ENCODE measurements at places on chromosomes 2 and 18.

DNA sequence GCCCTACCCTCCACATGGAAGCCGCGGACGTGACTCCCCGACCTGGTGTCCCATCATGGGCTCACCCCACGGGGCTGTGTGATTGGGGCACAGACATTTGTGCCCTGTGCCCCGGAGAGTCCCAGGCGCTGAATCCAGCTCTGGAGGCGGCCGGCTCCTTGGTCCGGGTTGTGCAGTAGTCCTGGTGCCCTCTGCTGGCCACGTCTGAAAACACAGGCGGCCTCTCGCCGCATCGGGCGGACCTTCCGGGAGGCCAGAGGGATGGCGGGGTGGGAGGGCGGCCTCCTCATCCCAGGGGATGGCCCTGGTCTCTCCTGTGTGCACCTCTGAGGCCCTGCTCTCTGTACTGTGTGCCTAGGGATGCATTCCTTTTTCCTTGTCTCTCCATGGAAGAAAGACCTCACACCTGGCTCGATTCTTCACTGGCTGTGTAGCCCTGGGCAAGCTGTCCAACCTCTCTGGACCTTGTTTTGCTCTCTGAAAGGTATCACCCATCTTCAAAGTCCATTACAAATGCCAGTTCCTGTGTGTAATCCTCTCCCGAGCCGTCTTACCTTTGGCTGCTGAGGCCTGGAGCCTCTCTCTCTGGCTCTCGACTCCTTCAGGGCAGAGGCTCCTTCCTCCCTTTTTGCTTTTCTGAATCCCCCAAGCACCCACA lies 27.6 kb downstream of the CELF4 start:
- no peak for DNase-seq

DNA sequence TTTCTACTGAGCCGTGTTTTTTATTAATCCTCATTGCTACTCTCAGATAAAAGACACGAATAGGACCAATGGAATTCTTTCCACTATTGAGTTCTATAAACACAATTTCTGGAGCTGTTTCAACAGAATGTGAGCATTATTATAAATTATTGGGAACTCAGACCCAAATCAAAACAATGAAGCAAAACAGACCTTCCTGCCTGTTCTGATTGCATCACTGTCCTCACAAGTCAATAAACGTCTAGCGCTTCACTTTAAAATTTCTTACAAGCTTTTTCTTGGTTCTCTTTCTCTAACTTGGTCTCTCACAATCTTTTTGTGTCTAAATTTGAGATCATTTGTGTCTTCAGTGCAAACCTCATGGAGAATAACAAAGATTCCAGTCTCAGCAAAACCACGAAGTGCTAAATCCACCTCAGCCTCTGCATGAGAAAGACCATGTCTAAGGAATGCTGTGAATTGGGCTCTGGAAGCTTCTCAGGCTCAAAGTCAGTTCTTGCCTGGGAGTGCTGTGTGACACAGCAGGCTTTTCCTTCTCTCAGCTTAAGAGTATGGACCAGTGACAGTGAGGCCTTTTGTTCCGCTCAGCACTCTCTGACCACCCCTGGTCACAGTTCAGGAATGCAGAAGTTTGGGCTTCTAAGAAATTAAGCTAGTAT lies 22.8 kb downstream of the ARHGAP28 start:
- no peak for DNase-seq

GRCh38 chr2:207993151-207993763 lies 32.1 kb downstream of the PLEKHM3 start:
- DNase-seq = no peak

GRCh38 chr2:209688385-209688784 lies 83.2 kb upstream of the UNC80 start:
- no peak for DNase-seq

DNA sequence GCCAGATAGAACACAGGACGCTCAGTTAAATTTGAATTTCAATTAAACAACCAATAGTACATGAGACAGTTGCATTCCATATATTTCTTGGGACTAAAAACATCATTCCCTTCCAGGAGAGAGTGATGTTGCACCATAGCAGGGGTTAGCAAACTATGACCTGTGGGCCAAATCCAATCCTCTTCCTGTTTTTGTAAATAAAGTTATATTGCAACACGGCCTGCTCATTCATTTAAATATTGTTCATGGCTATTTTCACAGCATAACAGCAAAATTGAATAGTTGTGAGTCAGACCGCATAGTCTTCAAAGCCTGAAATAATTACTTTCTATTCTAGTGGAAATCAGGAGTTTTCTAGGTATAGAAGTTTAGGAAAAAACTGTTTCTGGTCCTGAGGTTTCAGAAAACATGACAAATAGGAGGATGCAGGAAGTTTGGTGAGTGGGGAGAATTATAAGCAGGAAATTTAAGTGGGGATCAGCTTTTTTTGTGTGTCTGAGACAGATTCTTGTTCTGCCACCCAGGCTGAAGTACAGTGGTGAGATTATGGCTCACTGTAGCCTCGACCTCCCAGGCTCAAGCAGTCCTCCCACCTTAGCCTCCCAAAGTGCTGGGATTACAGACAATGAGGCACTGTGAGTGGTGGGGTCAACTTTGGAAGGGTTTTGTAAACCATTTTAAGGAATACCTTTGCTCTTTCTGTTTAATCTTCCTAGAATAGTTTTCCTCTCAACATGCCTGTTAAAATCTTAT lies 131.5 kb downstream of the SOCS6 start:
- DNase-seq = no peak

DNA sequence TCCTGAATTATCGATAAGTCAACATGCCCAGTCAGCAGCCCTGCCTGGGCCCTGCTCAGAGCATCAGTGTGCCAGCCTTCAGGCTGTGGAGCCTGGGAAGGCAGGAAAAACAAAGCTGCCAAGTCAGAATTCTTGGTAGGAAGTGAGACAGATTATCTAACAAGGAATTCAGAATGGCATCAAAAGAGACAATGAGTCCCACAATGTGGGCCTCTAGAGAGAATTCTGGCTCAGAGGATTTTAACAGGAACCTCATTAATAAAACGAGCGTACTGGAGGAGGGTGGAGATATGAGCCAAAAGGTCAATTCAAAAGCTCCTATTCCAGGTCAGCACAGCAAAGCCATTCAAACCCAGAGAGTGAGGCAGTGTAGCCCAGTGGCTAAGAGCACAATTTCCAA lies 327.6 kb upstream of the MMADHC start:
- DNase-seq = no peak

DNA sequence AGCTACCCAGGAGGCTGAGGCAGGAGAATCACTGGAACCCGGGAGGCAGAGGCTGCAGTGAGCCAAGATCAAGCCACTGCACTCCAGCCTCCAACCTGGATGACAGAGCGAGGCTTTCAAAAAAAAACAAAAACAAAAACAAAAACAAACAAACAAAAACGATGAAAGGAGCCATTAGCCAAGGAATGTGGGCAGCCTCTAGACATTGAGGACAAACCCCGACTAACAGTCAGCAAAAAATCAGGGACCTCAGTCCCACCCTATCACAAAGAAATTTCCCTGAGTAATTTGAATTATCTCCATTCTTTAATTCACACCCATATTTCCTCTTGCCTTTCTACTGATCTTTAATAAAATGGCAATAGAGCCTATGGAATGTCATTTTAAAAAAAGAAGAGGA lies 75.8 kb downstream of the MBD2 start:
- no peak for DNase-seq

DNA sequence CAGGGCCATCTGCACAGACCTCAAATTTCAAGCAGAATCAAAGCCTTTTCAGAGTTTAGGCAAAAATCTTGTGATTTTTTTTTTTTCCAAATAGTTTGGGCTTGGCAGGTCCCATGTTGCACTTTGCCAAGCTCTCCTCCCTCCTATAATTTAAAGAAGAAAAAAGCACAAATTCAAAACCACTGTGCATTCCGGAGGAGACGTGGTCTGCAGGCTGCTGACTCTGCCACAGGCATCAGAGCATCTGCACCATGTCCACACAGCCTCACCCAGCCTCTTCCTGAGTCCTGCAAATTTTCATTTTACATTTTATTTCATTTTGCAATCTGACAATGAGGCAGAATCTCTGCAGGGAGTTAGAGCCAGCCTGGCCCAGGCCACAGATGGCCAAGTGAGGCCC lies 15.7 kb upstream of the GPC1 start:
- no peak for DNase-seq

DNA sequence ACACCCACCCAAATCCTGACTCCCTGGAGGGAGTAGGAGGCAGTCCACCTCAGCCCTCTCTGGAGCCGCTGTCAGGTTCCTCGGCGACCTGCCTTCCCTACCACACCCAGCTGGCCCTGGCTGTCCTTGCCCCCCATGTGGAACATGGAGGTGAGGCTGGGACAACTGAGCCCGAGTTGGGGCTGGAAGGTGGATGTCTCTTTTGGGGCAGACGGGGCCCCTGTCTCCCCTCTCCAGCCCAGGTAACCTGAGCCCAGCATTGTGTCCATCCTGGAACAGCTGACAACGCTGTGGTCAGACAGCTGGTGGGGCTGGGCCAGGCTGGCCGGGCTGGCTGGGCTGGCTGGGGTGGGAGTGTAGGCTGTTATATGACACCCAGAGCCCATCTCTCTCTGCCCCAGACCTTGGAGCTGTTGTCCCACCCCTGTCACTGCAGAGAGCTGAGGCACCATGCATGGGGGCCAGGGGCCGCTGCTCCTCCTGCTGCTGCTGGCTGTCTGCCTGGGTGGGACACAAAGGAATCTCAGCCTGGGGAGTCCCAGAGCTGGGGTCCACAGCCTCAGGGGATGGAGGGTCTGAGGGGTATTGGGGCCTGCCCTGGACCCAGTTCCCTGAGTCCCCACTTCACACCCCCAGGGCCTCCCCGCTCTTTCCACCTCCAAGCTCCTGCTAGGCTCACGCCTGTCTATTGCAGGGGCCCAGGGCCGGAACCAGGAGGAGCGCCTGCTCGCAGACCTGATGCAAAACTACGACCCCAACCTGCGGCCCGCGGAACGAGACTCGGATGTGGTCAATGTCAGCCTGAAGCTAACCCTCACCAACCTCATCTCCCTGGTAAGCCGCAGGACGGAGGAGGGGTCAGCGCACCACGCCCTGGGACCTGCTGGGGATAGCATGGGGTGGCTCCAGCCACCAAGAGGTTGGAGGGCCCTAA lies at the start of gene CHRNG:
Gene CHRNG (plus strand): TSS at position 395 of the 934 bp plus-strand sequence. CDS start 56 bp downstream, at position 451.
- no peak for DNase-seq

DNA sequence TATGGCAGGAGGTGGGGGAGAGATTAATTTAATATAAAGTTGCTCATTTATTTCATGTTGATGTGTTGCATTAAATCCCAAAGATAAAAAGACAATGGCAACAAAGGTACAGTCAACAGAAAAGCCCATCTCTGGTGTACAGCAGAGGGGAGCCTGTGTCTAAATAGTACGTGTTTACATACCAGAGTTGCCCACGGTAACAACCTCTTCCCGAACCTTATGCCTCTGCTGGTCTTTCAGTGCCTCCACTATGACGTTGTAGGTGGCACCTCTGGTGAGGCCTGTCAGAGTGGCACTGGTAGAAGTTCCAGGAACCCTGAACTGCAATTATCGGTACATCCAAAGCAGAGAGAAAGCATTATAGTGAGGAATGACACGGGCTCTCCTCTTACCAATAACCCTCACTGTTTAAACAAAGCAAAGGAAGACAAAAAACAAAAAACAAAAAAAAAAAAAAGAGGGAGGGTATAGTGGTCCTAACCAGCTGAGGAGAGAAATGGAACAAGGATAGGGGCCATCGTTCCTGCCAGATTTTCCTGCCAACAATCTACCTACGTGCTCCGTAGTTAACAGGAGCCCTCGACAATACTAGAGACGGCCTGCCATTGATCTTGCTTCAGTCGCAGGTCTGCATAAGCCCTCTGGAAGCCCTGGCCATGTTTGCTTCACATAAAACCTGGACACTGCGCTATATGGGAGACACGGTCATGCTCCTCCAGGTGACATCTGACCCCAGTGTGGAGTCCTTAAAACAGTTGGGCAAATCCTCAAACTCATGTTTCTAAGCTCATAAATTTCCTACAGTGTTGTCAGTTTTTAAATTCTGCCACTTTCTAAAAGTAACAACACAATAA lies 58.5 kb downstream of the ATIC start:
- DNase-seq = no peak

DNA sequence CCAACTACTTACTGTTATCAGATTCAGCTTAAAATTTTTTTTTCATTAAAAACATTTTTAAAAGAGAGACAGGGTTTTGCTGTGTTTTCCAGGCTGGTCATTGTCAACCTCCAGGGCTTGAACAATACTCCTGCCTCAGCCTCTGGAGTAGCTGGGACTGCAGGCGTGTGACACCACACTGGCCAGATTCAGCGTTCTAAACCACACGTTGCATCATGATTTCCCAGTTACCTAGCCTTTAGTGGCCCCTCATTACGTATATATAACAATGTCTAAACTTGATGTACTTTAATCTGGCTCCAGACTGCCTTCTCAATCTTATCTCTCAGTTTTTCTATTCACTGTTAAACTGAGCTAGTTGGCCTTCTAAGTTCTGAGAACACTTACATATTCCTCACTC lies 89.6 kb downstream of the COMMD1 start:
- DNase-seq = no peak

DNA sequence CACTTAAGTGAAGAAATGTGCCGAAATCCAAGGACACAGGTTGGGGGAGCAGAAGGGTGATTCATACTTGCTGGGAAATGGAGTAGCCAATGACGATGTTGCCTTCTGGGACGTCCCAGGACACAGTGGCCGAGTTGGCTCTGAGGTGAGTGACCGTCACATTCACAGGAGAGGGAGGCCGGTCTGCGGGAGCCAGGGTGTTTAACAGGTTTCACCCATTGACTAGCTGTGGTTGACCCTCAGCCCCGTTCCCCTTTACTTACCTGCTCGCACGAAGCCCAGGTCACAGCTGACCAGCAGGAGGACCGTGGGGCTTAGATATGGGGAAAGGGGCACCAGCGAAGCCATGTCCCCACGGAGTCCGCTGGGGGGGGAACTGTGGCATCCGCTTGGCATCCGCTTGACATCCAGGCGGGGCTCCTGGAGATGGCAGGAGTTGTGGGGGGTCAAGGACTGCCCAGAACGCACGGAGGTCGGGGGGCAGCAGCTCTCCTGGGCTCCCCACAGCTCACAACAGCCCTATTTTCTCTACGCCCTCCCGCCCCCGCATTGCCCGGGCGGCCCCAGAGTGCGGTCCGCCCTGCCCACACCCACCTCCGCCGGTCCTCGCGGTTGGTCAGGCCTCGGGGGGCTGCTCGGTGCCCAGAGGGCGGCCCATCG lies 586 bp downstream of the FNDC4 start:
- DNase-seq = no peak

GRCh38 chr2:24816884-24817283 lies 23.7 kb downstream of the CENPO start:
- DNase-seq = no peak

GRCh38 chr2:184137955-184138354 lies 460.4 kb upstream of the ZNF804A start:
- DNase-seq = no peak

- DNase-seq = no peak
Measured at GRCh38 chr2:84231478-84231877, 227.6 kb downstream of the SUCLG1 start.

DNA sequence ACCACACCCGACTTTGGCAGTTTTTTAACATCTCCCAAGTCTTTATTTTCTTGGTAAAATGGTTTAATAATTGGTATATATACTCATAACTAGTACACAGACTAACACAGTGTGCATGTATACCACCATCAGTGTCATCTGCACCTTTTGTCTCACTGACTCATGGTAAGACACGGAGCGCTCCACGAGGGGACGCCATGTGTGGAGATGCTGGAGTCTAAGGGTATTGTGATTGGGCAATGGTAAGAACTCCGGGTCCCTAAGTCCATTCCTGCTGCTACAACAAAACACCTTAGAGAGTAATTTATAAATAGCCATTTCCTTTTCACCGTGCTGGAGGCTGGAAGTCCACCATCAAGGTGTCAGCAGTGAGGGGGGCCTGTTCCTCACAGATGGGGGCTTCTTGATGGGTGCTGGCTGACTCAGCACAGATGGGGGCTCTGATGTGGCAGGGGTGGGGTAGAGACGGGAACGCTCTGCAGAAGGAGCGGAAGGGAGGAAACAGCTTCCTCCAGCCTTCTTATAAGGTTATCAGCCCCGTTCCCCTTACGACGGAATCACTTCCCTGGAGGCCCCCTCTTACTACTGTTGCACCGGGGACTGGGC lies 42.0 kb upstream of the EDAR start:
- DNase-seq = no peak

Data from stimulated activated CD4-positive, alpha-beta T cell treated with anti-CD3 and anti-CD28 coated beads, Interleukin-12 subunit alpha, Interleukin-12 subunit beta, amount 100 ng/mL, for 24 hours (primary cell).